Stimulated activated memory B cell treated with anti-CD40 and anti-IgM and Interleukin-4, amounts not matched to agents 10 μg/mL and 1 μg/mL and 100 μg/mL, for 72 hours (primary cell): ENCODE measurements at places on chromosomes 3 and 15.

- no peak overlapping the region for H3K4me3 ChIP-seq
- no peaks in the 10 kb centered on the region for H3K4me1 ChIP-seq
- H3K27ac ChIP-seq: no peak overlapping the region
- no peak for ATAC-seq
- H3K36me3 ChIP-seq: no peaks in the 10 kb centered on the region
- H3K27me3 ChIP-seq: peaks cover 23% of the 10 kb centered on the region
Measured at GRCh38 chr15:62607643-62608042, 434.9 kb upstream of the TPM1 start.

DNA sequence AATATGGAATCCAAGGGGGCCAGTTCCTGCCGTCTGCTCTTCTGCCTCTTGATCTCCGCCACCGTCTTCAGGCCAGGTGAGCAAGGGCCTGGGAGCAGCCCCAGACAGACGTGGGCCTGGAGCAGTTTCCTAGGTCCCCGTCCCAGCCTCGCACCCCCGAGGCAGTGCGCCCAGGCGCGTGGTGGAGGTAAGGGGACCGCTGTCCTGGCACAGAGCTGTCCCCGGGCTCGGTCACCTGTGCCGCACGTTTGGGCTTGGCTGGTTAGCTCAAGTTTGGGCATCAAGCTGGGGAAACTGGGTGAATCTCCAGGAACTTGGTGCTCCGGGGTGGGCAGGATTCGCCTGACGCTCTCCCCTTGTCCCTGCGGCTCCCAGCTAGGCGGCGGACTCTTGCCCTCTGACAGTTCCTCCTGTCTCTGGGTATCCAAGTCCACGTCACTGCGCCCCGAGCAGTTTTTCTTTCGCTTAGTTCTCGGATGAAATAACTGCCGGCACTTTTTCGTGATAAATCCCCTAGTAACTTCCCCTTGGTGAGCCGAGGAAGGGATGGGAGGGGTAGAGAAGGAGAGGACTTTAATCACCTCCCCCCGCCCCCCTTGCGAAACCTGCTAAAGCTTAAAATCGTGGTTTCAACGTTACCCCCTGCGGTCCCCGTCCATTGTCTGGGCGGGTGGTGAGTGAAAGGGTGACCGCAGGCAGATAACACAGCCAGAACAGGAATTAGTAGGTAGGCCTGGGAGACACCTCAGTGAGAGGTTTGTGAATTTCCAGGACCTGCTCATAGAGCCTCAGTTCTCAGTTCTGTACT is 901 bp downstream of the ALCAM start:
- no peaks in the 10 kb centered on the region for H3K36me3 ChIP-seq
- H3K27ac ChIP-seq: peak overlapping the region; percentile 100
- ATAC-seq: peak; percentile 58
- no peaks in the 10 kb centered on the region for H3K27me3 ChIP-seq
- H3K4me1 ChIP-seq: peaks cover 51% of the 10 kb centered on the region

DNA sequence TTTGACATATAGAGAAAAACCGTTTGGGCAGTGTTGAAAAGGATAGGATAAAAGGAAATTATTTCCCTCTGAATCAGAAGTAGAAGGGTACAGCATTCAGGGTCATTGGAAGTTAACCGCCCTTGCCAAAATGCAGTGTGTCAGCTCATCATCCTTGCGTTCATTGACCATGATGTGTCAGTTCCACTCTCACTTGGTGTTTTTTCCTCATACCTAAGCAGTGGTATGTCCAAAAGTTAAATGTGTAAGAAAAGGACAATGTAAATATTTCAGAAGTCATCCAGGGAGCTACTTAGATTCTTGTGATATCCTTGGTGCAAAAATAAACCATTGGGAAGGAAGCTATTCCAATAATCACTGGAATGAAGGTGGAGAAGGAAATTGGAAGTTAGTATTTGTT is 50.7 kb downstream of the MAP6D1 start:
- no peak overlapping the region for H3K27ac ChIP-seq
- no peak for ATAC-seq
- H3K4me1 ChIP-seq: no peaks in the 10 kb centered on the region
- H3K27me3 ChIP-seq: no peaks in the 10 kb centered on the region
- no peak overlapping the region for H3K4me3 ChIP-seq
- peaks cover 46% of the 10 kb centered on the region for H3K36me3 ChIP-seq

GRCh38 chr3:27971600-27971999 is 249.5 kb upstream of the EOMES start:
- H3K36me3 ChIP-seq: no peaks in the 10 kb centered on the region
- H3K27me3 ChIP-seq: no peaks in the 10 kb centered on the region
- ATAC-seq: no peak
- no peaks in the 10 kb centered on the region for H3K4me1 ChIP-seq

GRCh38 chr15:25088261-25088790 is 133.5 kb downstream of the SNRPN start:
- H3K27me3 ChIP-seq: no peaks in the 10 kb centered on the region
- H3K4me1 ChIP-seq: no peaks in the 10 kb centered on the region
- H3K4me3 ChIP-seq: no peak overlapping the region

GRCh38 chr3:174280186-174280585 is 578.9 kb upstream of the NAALADL2 start:
- no peaks in the 10 kb centered on the region for H3K36me3 ChIP-seq
- H3K4me1 ChIP-seq: no peaks in the 10 kb centered on the region
- no peak for ATAC-seq
- H3K4me3 ChIP-seq: no peak overlapping the region
- H3K27ac ChIP-seq: no peak overlapping the region
- no peaks in the 10 kb centered on the region for H3K27me3 ChIP-seq

DNA sequence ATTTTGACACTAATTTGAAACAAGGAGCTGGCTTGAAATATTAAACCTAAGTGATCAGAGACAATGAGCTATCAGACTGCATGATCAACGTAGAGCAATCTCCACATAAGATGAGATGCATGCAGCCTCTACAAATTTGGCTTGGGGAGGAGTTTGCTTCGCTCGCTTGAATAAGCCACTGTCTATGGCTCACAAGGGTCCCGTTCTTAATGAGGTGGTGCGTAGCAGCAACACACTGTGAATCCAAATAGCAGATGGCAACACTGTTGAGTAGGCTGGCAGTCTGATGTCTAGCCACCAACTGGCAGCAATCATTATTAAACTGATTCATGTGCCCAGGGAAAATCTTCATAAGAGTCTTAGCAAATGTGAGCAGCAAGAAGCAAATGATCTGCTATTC is 125.4 kb upstream of the CCDC54 start:
- no peak overlapping the region for H3K4me3 ChIP-seq
- H3K27ac ChIP-seq: no peak overlapping the region
- H3K36me3 ChIP-seq: no peaks in the 10 kb centered on the region
- ATAC-seq: no peak
- H3K4me1 ChIP-seq: no peaks in the 10 kb centered on the region
- no peaks in the 10 kb centered on the region for H3K27me3 ChIP-seq

DNA sequence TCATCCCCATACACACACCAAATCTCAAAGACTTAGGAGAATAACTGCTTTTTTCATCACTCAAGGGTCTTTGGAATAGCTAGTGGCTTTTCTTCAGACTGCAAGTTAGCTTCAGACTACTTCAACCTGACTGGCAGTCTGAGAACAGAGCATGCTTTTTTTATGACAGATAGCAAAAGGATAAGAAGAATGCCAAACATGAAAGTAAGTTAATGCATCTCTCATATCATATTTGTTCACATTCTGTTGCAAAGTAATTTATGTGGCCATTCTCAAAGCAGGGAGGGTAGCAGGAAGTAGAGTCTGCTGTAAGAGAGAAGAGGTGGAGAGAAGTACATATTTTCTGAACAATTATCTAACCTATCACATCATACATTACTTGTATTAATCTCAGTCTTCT is 544.4 kb downstream of the ZPLD1 start:
- no peaks in the 10 kb centered on the region for H3K4me1 ChIP-seq
- no peak overlapping the region for H3K27ac ChIP-seq
- no peak overlapping the region for H3K4me3 ChIP-seq
- no peaks in the 10 kb centered on the region for H3K27me3 ChIP-seq

DNA sequence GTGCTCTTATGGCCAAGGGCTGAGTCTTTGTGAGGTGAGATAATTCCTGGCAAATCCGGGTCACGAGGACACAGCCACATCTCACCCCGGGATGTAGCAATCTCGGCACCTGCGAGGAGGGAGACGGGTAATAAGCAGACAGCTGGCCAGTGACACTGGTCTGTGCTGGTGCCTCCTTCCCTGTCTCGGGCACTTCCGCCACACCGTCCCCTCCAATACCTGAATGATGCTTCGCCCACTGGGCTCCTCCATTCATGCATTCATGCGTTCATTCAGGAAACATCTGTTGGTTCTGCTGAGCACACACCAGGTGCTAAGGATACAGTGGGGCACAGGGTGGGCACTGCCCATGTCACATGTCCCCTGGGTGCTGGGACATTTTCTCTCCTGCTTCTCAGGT is 60.1 kb downstream of the ATP10A start:
- no peaks in the 10 kb centered on the region for H3K36me3 ChIP-seq
- no peak overlapping the region for H3K4me3 ChIP-seq
- H3K27me3 ChIP-seq: peaks cover 35% of the 10 kb centered on the region
- peak; percentile 67 for ATAC-seq
- no peak overlapping the region for H3K27ac ChIP-seq

- H3K36me3 ChIP-seq: peaks cover 71% of the 10 kb centered on the region
- no peak overlapping the region for H3K27ac ChIP-seq
- ATAC-seq: no peak
- peaks cover 6% of the 10 kb centered on the region for H3K4me1 ChIP-seq
Measured at GRCh38 chr3:53817211-53817610, 29.0 kb downstream of the CHDH start.

GRCh38 chr15:35724626-35725025 is 178.7 kb upstream of the DPH6 start:
- ATAC-seq: no peak
- H3K27ac ChIP-seq: no peak overlapping the region
- H3K36me3 ChIP-seq: no peaks in the 10 kb centered on the region
- no peaks in the 10 kb centered on the region for H3K27me3 ChIP-seq

DNA sequence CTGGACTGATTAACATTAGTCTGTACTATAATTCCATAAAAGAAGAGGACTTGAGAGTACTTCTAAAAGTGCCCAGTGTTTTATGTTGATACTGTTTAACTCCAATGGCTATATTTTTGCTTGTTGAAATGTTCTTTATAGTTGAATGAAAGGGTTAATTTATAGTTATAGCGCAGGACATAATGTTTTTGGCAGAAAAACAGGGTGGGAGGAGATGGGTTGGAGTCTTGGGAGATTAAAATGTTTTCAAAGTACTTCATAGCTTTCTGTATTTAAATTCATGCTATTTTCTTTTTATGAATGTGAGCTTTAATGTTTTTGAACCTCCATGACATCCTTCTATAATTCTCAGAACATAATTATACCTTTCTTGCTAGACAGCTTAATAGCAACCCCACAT is 108.2 kb downstream of the CNTN3 start:
- no peaks in the 10 kb centered on the region for H3K27me3 ChIP-seq
- no peak overlapping the region for H3K4me3 ChIP-seq
- H3K36me3 ChIP-seq: no peaks in the 10 kb centered on the region
- no peak overlapping the region for H3K27ac ChIP-seq
- H3K4me1 ChIP-seq: no peaks in the 10 kb centered on the region
- ATAC-seq: no peak

- no peak overlapping the region for H3K27ac ChIP-seq
- no peak overlapping the region for H3K4me3 ChIP-seq
- H3K4me1 ChIP-seq: no peaks in the 10 kb centered on the region
- H3K36me3 ChIP-seq: no peaks in the 10 kb centered on the region
- no peak for ATAC-seq
Measured at GRCh38 chr3:59802045-59802444, 752.2 kb upstream of the CFAP20DC start.

GRCh38 chr15:91790836-91791235 is 62.7 kb upstream of the SLCO3A1 start:
- no peak overlapping the region for H3K27ac ChIP-seq
- ATAC-seq: no peak
- no peak overlapping the region for H3K4me3 ChIP-seq
- no peaks in the 10 kb centered on the region for H3K4me1 ChIP-seq
- H3K27me3 ChIP-seq: no peaks in the 10 kb centered on the region
- no peaks in the 10 kb centered on the region for H3K36me3 ChIP-seq

DNA sequence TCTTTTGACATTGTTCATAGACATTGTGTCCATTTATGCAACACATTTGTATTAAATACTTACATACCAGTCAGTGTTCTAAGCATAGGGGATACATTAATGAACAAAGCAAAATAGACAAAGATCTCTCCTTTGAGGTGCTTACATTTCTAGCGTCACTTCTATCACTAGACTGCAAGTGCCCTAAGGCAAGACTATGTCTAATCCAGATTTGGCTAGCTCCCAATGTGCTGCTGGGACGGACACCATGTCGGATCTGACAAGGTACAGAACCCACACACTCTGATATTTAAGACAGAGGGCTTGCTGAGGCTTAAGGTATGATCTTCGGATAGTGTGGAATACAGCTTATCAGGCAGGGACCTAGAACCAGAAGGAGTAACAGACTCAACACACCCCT is 41.4 kb downstream of the MYLK start:
- no peaks in the 10 kb centered on the region for H3K27me3 ChIP-seq
- H3K36me3 ChIP-seq: no peaks in the 10 kb centered on the region
- no peak overlapping the region for H3K27ac ChIP-seq
- H3K4me1 ChIP-seq: no peaks in the 10 kb centered on the region
- no peak overlapping the region for H3K4me3 ChIP-seq

- no peaks in the 10 kb centered on the region for H3K4me1 ChIP-seq
- no peak overlapping the region for H3K4me3 ChIP-seq
- ATAC-seq: peak; percentile 62
- H3K27me3 ChIP-seq: no peaks in the 10 kb centered on the region
- H3K36me3 ChIP-seq: no peaks in the 10 kb centered on the region
Measured at GRCh38 chr3:54853573-54854404, 74.1 kb downstream of the LRTM1 start.

DNA sequence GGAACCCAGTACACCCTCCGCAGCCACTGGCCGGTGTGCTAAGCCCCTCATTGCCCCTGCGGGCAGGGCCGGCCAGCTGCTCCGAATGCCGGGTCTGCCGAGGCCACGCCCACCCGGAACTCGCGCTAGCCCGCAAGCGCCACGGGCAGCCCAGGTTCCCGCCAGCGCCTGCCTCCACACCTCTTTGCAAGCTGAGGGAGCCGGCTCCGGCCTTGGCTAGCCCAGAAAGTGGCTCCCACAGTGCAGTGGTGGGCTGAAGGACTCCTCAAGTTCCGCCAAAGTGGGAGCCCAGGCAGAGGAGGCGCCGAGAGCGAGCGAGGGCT is 81.4 kb upstream of the BCHE start:
- H3K36me3 ChIP-seq: no peaks in the 10 kb centered on the region
- H3K27ac ChIP-seq: no peak overlapping the region
- ATAC-seq: no peak
- H3K27me3 ChIP-seq: no peaks in the 10 kb centered on the region
- no peaks in the 10 kb centered on the region for H3K4me1 ChIP-seq
- H3K4me3 ChIP-seq: no peak overlapping the region

DNA sequence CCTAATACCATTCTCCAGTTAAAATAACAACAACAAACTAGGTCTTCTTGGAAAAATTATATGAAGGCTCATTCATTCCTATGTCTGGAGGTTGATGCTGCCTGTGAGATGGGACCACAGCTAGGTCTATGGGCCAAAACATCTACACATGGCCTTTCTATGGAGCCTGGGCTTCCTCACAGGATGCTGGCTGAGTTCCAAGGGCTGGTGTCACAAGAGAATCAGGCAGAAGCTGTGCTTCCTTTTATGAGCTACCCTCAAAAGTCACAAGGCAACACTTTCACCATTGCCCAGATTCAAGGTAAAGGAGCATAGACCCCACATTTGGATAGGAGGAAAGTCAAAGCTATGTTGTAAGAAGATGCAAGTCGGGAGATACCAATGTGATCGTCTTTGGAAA is 4.6 kb upstream of the RTP2 start:
- no peaks in the 10 kb centered on the region for H3K4me1 ChIP-seq
- no peak overlapping the region for H3K27ac ChIP-seq
- H3K36me3 ChIP-seq: no peaks in the 10 kb centered on the region
- H3K27me3 ChIP-seq: no peaks in the 10 kb centered on the region

GRCh38 chr15:77070180-77070494 is 772 bp downstream of the TSPAN3 start:
- H3K36me3 ChIP-seq: peaks cover 7% of the 10 kb centered on the region
- peak overlapping the region; percentile 81 for H3K4me3 ChIP-seq
- H3K27me3 ChIP-seq: no peaks in the 10 kb centered on the region
- no peak for ATAC-seq
